H9 (cell line): ENCODE measurements at places on chromosomes 6 and 20. TPM values are rescaled to one million over a fixed set of nuclear protein-coding genes. Genes with fewer than 3 reads are reported as not detected.

DNA sequence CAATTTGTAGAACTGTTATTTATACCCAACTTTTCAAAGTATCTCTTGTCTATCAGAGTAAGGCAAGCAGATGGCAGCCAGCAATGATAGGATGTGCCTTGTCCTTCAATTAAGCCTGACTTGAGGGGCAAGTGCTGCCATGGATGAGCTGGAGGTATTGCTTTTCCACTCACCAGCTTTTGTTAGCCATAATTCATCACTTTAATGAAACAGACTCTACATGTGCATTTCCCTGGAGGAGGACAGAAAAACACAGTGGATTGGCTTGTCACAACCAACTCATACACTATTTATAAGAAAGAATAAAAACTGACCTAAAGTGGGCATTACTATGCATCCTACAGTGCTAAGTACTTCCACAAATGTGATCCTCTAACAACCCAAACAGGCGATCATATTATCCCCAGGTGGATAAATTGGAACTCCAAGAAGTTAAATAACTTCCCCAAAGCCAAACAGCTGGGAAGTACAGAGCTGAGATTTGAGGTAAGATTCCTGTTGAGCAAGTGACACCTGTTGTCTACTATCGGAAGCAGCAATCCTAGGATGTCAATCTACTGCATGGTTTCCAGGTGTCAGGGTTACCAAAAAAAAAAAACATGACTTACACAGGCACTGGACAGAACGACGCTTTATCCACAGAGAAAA lies 73.9 kb upstream of the NRSN1 start:
- DNase-seq, result no peak
- H3K4me3 ChIP-seq, result no peak overlapping the region
- H3K27ac ChIP-seq, result no peak overlapping the region
- no peaks in the 10 kb centered on the region for H3K4me1 ChIP-seq

DNA sequence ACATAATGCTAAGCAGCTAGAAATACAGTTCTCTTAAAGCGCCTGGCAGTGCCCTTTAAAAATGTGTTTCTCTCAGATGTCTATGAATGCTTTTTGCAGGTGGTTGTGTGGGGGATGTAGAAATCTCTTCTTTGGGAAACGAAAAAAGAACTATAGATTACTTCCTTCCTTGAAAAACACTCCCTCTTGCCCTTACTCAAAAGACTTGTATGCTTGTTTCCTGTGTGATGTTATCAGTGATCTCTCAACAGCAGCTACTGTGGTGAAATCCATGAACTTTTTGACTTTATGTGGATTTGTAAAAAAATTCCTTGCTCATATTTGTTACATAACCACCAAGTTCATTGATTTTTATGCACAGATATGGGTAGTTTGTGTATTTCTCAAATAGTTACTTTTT lies 916.5 kb downstream of the QKI start:
- no peak overlapping the region for H3K4me3 ChIP-seq
- no peak for DNase-seq
- no peaks in the 10 kb centered on the region for H3K27me3 ChIP-seq
- H3K4me1 ChIP-seq, result no peaks in the 10 kb centered on the region
- no peaks in the 10 kb centered on the region for H3K36me3 ChIP-seq

DNA sequence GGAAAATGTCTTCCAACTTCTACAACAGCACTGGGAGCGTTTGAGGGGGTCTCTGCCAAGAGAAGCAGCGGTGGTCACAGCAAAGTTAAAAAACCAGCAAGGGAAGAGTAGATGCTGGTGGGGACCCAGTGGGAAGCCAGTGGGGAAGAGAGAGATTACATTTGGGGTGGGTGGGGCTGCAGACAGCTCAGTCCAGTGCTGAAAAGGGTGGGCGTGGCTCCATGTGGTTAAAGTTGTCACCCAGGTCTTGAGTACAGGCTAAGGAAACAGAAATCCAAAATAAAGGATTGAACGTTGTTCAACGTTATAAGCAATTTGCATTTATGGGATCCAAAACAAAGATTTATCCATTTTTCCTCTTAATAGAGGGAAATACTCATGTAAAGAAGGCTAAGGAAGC lies 106.3 kb upstream of the LY86 start:
- no peaks in the 10 kb centered on the region for H3K4me1 ChIP-seq
- no peak for DNase-seq
- H3K27me3 ChIP-seq, result no peaks in the 10 kb centered on the region

GRCh38 chr20:59663513-59664060 lies 59.2 kb downstream of the PHACTR3 start:
- H3K36me3 ChIP-seq, result peaks cover 18% of the 10 kb centered on the region
- H3K4me3 ChIP-seq, result no peak overlapping the region
- no peak for DNase-seq

- no peak for DNase-seq
- peaks cover 12% of the 10 kb centered on the region for H3K4me1 ChIP-seq
- no peaks in the 10 kb centered on the region; the same call in 1 of the 2 replicates for H3K36me3 ChIP-seq
Observed at GRCh38 chr6:14735956-14736486, 509.8 kb upstream of the JARID2 start.

GRCh38 chr6:1903780-1904465 lies 294.2 kb downstream of the FOXC1 start:
- peaks cover 2% of the 10 kb centered on the region; the same call in 1 of the 2 replicates for H3K4me1 ChIP-seq
- no peak overlapping the region for H3K27ac ChIP-seq
- no peaks in the 10 kb centered on the region for H3K27me3 ChIP-seq
- DNase-seq, result no peak

DNA sequence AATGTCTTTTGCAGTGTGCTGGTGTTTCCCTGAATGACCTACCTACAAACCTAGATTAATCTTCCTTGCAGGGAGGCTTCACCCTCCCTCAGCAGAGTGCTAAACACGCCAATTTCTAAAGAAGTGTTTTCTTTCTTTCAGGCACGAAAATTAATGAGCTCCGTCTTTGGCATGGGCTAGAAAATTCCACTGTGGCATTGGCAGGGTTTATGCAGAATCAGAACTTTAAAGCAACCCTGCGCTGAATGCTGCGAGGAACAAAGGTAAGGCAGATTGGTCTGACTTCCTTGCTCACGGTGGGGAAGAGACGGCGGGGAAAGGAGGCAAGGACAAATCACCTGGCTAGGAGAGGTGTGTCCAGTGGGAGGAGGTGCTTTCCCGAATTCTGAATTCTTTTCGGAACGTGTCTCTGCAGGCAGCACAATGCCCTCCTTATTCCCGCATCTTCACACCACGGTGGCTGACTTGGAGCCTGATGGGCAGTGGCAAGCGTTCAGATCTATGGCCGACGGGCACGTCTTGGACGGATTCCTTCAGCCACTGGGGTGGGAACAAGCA lies 6.2 kb upstream of the BANF2 start:
- no peaks in the 10 kb centered on the region; the same call in 1 of the 2 replicates for H3K36me3 ChIP-seq
- H3K4me1 ChIP-seq, result peaks cover 8% of the 10 kb centered on the region; the same call in 1 of the 2 replicates
- H3K27me3 ChIP-seq, result no peaks in the 10 kb centered on the region
- H3K27ac ChIP-seq, result no peak overlapping the region
- no peak for DNase-seq

GRCh38 chr6:138253731-138254130 lies 35.4 kb upstream of the PBOV1 start:
- no peak overlapping the region for H3K4me3 ChIP-seq
- no peaks in the 10 kb centered on the region for H3K4me1 ChIP-seq
- no peak for DNase-seq
- H3K36me3 ChIP-seq, result no peaks in the 10 kb centered on the region; the same call in 2 of the 3 replicates

DNA sequence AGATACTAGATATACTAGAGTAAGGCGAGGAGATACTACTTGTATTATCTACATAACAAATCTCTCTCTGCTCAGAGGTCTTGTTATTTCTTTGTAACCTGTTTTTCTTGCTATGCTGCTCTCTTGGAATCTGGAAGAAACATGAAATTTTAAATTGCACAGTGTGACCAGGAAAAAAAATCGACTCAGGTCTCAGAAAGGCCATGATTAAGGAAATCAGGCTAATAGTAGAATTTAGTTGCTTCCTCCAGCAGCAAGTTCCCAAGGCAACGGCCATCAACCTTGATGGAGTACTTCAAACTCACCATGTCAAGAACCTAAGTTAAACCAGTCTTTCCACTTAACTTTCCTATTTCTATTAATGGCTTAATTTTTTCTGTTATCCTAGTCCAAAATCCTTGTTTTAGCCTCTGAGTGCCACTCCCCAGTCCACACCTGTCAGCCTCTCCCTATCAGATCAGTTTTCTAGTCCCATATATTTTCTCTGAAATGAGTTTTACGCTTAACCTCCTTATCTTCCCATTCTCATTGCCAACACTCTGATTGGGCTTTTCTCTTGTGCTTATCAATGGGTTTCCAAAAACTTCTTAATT lies 87.7 kb upstream of the BEND3 start:
- no peak overlapping the region for H3K27ac ChIP-seq
- H3K4me3 ChIP-seq, result no peak overlapping the region
- no peaks in the 10 kb centered on the region for H3K27me3 ChIP-seq
- no peak for DNase-seq

DNA sequence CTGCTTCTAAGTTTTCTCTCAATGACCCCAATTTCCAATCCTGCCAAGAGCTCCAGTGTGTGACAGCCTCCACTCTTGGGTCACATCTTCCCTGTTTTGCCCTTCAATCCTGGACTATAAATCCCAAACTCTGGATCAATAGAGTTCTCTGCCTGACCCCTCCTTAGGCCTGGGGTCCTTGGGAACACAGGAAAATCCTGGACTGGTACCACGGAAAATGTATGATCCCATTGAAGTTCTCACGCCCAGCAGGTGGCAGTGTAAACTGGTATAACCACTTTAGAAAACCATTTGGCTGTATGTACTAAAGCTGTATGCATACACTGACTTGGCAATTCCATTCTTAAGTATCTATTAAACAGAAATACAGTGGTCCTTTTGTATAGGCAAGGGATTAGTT lies 98.0 kb downstream of the SNAP25 start:
- peaks cover 3% of the 10 kb centered on the region; the same call in 1 of the 2 replicates for H3K36me3 ChIP-seq
- no peak for DNase-seq
- peaks cover 3% of the 10 kb centered on the region; the same call in 1 of the 2 replicates for H3K4me1 ChIP-seq
- no peak overlapping the region for H3K27ac ChIP-seq

DNA sequence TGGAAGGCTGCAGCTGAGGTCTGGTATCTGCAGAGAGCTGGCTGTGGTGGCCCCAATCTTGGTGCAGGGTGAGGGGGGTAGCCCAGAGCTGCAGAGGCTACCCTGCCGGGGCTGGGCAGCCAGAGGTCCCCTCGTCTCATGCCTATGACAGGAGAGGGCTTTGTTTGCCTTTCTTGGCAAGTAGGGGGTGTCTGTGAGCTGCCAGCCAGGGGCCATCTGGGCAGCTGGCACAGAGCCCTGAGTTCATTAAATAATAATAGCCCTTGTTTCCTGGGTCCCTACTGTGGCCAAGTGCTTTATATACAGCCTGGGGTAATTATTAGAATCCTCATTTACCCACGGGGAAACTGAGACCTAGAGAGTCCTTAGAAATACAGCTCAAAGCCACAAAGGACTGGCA lies 66.6 kb downstream of the EZR start:
- H3K27ac ChIP-seq, result no peak overlapping the region
- H3K4me1 ChIP-seq, result no peaks in the 10 kb centered on the region
- H3K27me3 ChIP-seq, result no peaks in the 10 kb centered on the region; the same call in 1 of the 2 replicates
- H3K36me3 ChIP-seq, result no peaks in the 10 kb centered on the region
- H3K4me3 ChIP-seq, result no peak overlapping the region
- DNase-seq, result no peak

DNA sequence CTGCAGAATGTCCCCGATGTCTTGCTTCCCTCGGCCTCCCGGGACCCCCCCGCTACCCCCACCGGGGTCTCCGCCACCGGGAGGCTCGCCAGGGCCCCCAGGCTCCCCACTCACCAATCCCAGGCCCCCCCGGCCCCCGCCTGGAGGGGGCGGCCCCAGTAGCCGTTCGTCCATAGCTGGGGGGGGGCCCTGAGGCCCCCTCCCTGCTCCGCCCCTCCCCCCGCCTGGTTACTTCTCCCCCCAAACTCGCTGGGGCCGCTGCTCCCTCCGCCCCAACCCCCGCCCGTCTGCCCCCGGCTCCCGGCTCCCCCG lies 304 bp downstream of the PBX2 start:
- peaks cover 36% of the 10 kb centered on the region for H3K36me3 ChIP-seq
- DNase-seq, result no peak
- H3K4me1 ChIP-seq, result peaks cover 7% of the 10 kb centered on the region
- peak overlapping the region; percentile 76 for H3K4me3 ChIP-seq

DNA sequence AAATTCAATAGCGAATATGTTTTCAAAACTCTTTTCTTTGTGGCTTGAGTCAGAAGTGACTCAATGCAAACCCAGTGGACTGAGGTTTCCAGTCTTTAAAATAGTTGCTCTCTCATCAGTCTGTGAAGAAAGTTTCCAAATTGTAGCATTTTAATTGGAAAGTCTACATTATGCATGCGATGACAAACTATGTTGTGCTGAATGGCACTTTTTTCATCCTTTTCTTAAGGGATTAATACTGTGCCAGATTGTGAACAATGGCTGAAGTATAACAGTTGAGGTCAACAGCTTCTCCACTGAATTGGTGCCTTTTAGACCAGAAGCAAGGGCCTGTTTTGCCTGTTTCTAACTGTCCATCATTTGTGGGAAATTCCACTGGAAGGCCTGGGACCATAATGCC lies 377.1 kb downstream of the BTBD9 start:
- H3K27me3 ChIP-seq, result no peaks in the 10 kb centered on the region
- H3K36me3 ChIP-seq, result no peaks in the 10 kb centered on the region
- DNase-seq, result no peak
- no peak overlapping the region for H3K4me3 ChIP-seq
- no peak overlapping the region for H3K27ac ChIP-seq

The BPIFA1 gene
- total RNA-seq, result not detected in 2 replicates

The THBD gene
- total RNA-seq, result 0.15 and 0.28 TPM in 2 replicates

The TMEM170B gene
- 2.9 and 3.0 TPM in 2 replicates for total RNA-seq

The EPPIN gene
- total RNA-seq, result not detected in 2 replicates

The RNF217 gene
- total RNA-seq, result 9.6 and 10.2 TPM in 2 replicates

The LRRN4 gene
- 0.22 and 0.42 TPM in 2 replicates for total RNA-seq

The DEFB124 gene
- not detected in 2 replicates for total RNA-seq

The LST1 gene
- not detected in 2 replicates for total RNA-seq

The FLOT1 gene
- 107 and 111 TPM in 2 replicates for total RNA-seq
